ENCODE measurements at places on chromosomes 1 and 21.

DNA sequence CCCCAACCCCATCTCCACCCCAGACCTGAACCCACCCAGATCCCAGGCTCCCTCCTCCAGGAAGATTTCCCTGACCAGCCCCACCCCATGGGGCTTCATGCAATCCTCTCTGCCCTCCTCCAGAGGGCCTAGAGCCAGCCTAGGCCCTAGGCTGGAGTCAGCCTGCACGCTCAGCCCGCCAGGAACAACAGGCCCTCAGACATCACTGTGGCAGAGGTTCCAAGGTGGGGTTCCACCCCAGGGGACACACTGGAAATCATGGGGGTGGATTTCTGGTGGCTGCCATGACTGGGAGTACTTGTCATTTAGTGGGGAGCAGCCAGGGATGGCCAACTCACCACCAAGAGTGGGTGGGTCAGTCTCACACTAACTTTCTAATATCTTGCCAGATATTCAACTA, 122.0 kb downstream of the GLIS1 start:
- no peak for DNase-seq

DNA sequence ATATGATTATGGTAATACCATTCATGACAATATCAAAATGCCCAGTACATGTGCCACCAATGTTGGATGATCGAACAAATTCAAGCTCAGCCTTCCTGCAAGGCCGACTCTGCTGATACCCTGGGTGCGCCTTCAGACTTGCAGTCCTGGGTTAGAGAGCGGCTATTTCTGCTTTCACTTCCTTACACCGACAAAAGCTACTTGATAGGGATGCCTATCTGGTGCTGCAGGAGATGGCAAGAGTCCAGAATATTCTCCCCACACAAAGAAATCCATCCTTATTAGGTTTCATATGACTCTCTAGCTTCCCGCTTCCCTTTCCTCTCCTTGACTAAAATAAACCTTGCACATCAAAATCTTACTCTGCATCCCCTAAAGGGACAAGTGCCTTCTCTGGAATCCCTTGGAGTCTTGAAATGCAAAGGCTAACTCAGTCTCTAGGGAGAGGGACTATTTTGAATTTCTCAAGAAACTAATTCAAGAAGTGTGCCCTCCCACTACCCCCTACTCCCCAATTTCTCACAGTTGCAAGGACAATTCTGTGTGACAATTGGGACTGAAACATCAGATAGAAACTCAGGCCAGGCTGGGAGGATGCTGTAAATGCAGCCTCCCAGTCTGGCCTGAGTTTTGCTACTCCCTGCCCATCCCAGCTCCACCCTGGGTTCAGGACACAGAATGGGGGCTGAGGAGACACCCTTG, 103.1 kb upstream of the USP24 start:
- DNase-seq, result no peak

DNA sequence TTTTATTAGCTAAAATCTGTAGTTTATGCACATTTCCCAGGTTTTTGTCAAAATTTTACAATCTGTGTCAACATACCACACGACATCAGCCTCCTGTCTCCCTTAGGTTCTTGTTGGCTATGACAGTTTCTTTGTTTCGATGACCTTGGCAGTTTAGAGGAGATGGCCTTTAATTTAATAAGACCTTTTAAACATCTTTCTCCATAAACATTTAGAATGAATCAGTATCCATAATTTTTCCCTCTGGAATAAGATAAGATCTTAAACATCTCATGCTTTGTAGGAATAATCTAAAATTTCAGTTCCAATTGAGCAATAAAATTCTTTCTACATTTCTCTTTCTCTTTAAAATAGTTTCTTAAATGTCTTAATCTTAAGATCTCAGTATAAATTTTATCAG, 28.7 kb upstream of the DYRK1A start:
- DNase-seq, result no peak

GRCh38 chr1:206739411-206740076, 31.0 kb upstream of the IL19 start:
- peak; percentile 60 for DNase-seq

DNA sequence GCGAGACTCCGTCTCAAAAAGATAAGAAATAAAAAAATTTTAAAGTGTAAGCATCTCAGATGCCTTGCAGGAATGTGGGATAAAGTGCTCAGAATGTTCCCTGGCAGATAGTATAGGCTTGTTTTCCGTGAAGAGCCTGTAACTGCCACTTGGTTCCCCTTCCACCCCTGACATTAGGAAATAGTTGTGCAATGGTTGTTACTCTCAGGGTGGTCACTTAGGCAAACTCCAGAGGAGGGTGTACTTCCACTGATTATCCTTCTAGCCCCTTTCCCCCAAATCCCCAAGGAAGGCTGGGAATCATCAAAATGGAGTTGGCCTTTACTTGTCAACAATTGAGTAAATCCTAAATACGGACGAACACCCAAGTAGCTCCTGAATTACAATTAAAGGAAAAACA, 10.4 kb downstream of the RPL11 start:
- no peak for DNase-seq

- no peak for DNase-seq
Measured at GRCh38 chr1:175618559-175618958, 124.8 kb downstream of the TNR start.

DNA sequence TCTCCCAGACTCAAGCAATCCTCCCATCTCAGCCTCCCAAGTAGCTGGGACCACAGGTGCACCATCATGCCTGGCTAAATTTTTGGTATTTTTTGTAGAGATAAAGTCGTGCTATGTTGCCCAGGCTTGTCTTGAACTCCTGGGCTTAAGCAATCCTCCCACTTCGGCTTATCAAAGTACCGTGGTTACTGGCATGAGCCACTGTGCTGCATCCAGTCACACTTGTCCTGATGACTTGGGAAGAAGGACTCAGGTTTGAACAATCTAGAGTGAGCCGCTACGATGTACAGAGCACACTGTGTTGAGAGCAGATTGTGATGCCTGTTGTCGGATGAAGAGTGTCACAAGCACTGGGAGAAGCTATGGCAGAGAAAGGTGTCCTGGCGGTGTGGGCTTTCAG, 27.2 kb downstream of the RNF187 start:
- DNase-seq, result no peak

DNA sequence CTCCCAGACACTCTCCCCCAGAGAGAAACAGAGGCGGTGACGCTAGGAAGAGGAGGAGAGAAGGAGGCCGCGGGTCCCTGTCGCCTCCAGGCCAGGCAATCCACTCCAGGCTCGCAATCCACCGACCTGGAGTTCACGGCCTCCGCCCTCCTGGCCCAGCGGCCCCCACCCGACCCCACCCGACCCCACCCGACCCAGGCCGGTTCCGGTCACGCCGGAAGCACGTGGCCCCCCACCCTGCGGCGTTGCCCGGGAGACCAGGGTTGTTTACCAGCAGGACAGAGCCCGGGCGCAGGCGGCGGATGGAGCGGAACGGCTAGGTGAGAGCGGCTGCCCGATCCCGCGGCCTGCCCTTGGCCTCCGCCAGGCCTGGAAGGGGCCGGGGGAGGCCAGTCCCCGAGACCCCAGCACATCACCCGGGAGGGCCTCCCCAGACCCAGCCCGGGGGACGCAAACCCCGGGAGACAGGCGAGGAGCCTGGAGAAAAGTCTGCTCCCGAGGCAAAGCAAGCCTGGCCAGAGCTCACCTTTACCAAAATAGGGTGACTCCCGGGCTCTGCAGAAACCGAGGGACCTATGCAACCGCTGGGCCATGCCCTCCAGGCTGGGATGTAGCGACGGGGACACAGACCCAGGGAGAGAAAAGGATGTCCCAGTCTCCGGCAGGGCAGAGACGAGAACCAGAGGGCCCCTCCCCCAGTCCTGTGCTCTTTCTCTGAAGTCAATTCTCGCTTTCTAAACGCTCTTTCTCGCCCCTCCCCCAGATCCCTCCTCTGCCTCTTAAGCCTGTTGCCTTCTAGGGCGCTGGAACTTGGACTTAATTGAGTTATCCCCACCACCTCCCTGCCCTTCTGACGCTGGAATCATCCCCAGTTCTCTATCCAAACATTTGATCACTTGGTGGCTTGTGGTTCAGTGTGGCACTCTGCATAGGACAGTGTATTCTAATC, at the start of the genes PLA2G2C and UBXN10:
TSS of gene PLA2G2C (minus strand) at position 685 of the 949 bp plus-strand sequence. CDS start 9,155 bp downstream, outside the sequence.
TSS of gene UBXN10 (plus strand) at position 263 of the 949 bp plus-strand sequence. CDS start 4,466 bp downstream, outside the sequence.
- DNase-seq, result no peak

- DNase-seq, result no peak
Measured at GRCh38 chr1:38693031-38693430, 166.5 kb downstream of the RRAGC start.

DNA sequence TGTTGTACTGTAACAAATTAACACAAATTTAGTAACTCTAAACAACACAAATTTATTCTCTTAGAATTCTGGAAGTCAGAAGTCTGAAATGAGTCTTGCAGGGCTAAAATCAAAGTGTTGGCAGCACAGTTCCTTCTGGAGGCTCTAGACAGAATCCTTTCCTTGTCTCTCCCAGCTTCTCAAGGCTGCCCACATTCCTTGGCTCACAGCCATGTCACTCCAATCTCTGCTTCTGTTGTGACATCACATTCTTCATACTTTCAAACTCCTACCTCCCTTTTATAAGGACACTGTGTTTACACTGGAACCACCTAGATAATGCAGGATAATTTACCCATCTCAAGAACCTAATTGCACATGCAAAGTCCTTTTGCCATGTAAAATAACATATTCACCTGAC, 225.0 kb upstream of the PRMT6 start:
- peak; percentile 84 for DNase-seq

DNA sequence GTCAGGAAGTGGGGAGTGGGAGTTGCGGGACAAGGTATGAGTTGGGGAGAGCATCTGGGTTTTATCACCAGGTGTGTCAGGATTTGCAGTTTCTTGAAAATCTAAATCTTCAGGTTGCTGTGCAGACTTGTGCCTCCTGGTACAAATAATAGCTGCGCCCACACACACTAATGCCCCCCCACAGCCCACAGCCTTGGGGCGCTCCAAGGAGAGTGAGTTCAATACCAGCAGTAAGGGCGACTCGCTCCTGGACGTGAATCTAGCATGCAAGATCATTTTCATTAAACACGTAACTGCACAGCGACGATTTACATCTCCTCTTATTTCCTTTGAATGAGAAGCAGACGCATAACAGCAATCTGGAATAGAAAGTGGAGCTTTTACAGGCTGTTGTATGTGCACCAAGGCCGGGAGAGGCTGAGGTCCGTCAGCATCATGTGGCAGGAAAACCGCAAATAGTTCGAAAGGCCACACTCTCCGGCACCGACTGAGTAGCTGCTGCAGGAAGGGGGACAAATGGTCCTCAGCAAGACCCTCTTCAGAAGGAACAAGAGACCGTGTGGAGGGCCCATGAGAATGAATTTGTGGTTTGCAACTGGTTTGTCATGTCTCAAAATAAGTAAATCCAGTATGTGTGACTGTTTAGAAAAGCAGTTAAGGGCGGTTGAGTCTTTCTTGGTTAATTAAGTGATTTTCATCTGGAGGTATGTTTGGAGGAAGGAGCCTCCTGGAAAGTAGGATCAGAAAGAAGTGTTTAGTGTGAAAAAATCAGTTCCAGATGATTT, 439.5 kb downstream of the SMYD3 start:
- no peak for DNase-seq

GRCh38 chr1:66176012-66176715, 357.8 kb upstream of the SGIP1 start:
- no peak for DNase-seq

- no peak for DNase-seq
Measured at GRCh38 chr1:229880271-229881170, 186.5 kb upstream of the GALNT2 start.

Measured in T47D (cell line).